ENCODE measurements at places on chromosomes 5 and 9.
A peak's percentile ranks its signal among the peaks of the same experiment; 100 is the strongest.

- DNase-seq = no peak
Measured at GRCh38 chr5:367358-368130, 46.0 kb downstream of the AHRR start.

DNA sequence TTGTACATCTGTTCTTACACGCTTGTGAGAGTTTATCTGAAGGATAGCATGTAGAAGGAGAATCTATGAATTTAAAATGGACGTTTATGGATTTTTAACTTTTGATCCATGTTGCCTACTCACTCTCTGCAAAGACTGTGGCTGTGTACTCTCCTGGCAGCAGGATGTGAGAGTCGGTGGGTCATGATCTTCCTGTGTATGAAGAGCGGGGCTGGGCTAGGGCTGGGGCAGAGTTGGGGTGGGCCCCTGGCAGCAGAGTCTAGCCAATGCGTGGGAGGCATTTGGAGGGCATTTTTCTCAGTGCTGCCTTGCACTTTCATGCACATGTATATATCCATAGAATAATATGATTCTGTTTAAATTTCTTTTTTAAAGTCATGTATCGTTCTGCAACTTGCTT lies 24.0 kb upstream of the DAB2IP start:
- no peak for DNase-seq

DNA sequence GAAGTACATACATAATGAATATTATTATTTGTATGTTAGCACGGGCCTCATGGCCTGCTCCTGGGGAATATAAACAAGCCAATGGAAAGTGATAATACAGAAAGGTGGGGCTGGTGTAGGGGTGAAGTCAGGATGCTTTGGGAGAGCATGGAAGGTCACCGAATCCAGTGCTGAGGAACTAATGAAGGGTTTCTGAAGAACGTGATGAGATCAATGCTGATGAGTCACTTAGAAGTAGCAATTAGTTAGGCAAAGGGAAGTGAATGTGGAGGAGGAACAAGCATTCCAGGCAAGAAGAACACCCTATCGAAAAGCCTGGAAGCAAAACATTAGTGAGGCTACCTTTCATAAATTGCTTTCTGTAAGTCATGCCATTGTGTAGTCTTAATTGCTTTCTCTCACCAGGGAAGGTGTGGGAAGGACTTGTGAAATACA lies 2.1 kb downstream of the ANXA1 start:
- peak; percentile 52 for DNase-seq

DNA sequence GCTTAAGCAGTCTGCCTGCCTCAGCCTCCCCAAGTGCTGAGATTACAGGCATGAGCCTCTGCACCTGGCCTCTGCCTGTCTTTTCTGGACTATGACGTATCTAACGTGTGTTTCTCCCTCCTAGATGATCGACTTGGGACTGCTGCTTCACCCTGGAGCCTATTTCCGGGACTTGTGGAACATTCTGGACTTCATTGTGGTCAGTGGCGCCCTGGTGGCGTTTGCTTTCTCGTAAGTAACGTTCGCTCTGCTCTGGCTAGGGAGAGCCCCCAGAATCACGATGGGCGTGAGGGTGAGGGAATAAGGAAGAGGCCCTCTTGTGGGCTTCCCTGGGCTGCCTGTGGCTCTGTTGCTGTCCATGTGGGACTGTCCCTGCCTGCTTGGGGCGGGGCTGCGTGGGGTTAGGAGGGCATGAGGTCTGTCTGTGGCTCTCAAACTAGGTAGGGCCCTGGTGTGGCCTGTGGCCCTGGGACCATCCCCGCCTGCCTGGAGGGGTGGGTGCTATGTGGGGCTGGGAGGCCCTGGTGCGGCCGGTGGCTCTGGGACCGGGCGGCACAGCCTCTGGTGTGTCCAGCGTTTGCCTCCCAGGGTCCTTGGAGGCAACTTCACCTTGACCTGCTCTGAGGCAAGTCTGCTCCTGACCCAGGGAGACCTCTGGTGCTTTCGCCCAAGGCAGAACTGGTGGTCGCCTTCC lies 171.7 kb downstream of the CACNA1B start:
- no peak for DNase-seq

DNA sequence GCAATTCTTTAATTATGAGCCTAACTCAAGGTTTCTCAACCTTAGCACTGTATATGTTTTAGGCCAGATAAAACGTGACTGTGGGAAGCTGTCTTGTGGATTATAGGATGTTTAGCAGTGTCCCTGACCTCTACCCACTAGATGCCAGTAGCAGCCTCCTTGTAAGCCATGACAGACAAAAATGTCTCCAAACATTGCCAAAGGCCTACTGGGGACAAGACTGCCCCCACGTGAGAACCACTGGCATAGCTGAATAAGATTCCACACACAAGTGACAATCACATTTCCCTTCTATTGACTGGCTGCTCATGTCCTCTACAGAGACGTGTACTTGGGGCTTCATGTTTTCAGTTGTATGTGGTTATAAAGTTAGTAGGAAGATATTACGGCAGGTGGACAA lies 55.4 kb downstream of the GOLM1 start:
- no peak for DNase-seq

DNA sequence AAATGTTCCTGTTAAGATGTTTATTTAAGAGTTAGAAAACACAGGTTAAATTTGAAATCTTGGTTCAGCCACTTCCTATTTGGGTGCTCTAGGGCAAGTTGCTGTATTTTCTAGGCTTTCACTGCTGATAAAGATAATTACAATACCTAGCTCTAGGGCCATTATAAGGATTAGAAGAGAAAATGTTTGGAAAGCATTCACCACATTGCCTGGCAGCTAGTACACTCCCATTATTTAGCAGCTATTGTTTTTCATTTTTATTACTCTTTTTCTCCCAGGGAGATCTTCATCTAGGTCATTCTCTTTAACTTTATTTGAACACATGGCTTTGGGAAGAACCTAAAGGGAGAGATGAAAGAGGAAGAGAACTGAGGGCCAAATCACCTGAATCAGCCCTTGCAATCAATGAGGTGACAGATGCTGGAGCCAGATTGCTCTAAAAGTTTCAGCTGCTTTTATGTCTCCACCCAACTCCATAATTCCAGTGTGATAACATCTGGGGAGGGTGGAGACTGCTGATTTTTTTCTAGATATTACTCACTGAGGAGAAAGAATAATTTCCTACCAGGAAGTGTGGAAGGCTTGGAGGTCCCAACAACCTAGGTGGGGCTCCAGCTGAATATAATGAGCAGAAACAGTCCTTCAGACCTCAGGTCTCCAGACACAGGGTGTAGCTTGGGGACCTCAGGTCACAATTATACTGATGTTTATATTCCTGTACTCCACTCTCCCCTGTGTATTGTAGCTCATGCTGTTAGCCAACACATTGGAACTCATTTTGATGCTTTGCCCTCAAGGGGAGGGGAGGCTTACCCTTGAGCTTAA lies 640.0 kb downstream of the RAB3C start:
- no peak for DNase-seq

DNA sequence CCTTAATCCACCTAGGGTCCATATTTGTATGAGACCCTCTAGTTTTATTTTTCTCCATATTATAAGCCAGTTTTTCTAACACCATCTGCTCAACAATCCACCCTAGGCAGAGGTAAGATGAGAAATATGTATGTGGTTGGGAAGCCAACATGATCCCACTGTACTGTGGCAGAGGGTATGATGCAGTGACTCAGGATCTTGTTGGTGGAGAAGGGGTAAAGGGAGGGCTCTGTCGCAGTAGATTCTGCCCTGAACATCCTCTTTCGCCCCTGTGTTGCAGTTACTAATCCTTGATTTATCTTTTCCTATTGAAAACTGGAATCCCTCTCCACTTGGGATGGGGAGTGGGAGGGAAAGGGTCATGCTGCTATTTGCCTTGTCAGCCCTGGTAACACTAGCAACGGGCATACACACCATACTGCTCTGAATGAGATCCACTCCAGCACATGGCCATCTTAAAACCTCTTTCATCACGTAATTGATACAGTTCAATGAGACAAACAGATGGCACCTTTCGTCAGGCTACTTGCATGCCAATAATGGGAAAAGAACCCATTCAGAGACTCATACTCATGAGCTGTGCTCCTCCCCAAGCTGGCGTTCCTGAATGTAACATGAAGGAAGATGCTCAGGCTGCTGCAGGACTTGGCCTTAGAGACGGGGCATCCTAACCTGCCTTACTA lies 63.0 kb downstream of the ADAMTS12 start:
- no peak for DNase-seq

DNA sequence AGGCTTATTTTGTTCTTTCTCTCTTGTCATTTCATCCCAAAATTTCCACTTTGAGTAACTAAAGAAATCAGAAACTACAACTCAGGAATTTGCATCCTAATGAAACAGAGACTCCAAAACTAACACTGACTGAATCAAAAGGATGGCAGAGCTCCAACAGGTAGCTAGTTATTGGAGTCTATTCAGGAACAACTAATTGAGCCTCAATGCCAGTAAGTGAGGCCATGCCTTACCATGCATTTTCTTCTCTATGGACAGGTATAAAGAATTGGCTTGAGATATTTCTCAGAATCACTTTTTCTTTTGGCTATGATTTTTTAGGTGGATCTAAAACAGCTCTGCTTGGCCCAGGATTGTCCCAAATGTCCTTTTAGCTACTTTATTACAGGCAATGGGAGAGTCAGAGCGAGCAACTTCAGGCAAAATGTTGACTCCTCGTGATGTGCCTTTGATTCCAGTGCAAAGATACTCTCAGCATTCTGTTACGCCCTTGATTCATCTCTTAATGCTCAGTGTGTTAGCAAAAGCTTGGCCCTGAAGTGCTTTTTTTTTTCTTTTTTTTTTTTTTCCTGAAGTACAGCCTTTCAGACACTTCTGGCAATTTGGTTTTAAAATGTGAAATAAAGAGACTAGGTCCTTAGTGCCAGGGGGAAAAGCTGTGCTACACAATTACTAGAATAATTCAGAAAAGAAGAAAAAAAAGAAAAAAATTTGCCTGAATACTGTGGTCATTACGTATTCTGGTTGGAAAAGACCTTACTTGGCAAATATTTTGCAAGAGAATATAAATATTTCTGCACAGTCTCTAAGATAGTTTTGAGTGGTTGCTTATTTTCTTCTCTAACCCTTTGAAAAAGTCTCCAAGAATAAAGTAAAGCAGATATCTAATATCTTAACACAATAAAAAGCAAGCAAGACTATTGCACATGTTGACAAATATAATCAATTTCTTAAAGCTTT lies 423.7 kb downstream of the ANXA1 start:
- DNase-seq = no peak

- DNase-seq = no peak
Measured at GRCh38 chr5:153974131-153974812, 64.4 kb downstream of the FAM114A2 start.
